OCI-M1 (cell line): ENCODE measurements at places on chromosomes 6 and 20.

GRCh38 chr20:1169224-1169623 lies 15.6 kb downstream of the TMEM74B start:
- no peak for DNase-seq

- DNase-seq: no peak
Measured at GRCh38 chr20:41600926-41601631, 17.1 kb downstream of the CHD6 start.

- no peak for DNase-seq
Measured at GRCh38 chr6:1201547-1202200, 110.2 kb upstream of the FOXQ1 start.

GRCh38 chr20:52958211-52958610 lies 13.9 kb upstream of the TSHZ2 start:
- no peak for DNase-seq

GRCh38 chr6:151070631-151071051 lies 169.1 kb upstream of the AKAP12 start:
- no peak for DNase-seq

DNA sequence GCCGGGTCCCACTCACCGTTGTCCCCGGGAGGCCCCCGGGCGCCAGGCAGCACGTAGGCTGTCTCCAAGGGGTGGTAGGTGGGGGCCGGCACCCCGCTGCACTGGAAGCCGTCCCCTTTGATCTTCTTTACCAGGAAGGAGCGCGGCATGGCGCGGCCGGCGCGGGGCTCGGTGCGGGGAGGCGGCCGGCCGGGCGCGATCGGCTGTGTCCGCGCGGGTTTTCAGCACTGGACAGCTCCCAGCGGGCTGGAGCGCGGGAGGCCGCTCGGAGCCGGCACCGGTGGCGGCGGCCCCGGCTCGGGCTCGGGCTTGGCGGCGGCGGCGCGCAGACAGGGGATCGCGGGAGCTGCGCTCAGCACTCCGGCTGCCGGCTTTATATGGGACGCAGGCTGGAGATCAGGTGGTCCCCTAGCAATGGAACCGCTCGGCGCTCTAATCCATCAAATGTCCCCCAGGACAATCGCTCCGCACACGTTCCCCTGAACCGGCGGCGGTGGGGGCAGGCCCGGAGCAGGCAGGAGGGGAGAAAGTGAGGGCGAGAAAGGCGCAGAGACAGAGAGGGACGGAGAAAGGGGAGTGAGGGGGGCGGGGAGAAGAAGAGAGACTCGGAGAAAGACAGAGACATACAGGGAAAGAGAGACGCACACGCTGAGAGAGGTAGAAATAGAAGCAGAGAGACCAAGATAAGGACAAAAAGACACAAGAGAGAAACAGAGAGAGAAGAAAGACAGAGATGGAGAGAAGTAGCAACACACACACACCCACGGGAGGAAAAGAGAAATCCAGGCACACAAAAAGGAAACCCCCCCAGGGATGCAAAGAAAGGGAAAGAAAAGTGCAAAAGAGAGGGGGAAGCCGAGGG lies at the start of gene SCRT2:
Gene SCRT2 (minus strand): TSS at position 350 of the 862 bp plus-strand sequence. CDS start 201 bp downstream, at position 149.
- DNase-seq: peak; percentile 88

DNA sequence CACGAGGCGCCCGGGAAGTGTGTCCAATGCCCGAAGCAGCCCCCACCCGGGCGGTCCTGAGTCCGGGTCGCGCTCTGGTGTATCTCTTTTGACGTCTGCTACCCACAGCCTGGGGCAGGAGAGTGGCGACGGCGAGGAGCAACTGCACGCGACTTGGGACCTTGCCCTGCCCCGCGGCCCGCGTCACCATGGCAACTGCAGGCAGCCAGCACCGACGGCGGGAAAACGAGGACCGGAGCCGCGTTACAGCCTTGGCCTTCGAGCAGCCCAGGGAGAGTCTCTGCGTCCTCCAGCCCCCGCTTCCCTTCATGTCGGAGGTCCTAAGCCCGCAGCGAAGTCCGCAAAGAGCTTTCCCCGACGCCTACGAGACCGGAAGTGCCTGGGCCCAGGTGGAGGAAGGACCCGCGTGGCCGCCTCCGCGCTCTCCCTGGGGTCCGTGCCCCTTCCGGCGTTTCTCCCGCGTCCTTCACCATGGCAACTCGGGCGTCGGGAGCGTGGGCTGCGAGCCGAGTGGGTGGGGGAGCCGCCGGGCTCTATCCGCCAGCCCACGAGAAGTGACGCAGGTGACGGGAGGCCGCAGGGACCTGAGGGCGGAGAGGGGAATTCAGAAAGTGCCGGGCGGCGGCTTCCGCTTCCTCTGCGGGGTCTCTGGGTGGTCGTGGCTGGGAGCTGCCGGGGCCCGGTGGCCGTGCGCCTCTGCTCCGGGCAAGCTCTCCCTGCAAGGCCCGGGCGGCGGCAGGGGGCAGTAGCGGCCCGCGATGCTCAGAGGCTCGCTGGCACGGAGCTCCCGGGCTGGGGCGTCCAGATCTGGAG lies 88.6 kb upstream of the TGM3 start:
- peak; percentile 63 for DNase-seq

GRCh38 chr6:53628354-53629119 lies 37.0 kb downstream of the KLHL31 start:
- DNase-seq: no peak

GRCh38 chr6:30490026-30490876 lies 942 bp downstream of the HLA-E start:
- peak; percentile 75 for DNase-seq

DNA sequence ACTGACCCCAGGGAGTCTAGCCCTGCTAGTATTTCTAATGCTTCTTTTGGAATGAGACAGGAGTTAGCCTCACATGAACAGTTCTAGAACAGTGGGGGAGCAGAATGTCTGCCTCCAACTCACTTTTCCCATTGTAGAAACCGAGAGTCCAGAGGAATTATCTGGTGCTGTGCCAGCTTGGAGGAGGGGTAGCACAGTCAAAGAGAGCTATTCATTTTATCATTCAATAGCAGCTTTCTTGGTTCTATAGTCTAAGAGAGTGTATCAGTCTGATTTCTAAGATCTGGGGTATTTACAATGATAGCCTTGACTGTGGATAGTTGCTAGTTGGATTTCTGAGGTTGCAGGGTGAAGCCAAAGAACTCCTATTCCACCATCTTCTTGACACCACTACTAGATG lies 448.2 kb downstream of the RFPL4B start:
- DNase-seq: no peak

- DNase-seq: no peak
Measured at GRCh38 chr20:9349249-9349648, 165.1 kb upstream of the LAMP5 start.

- peak; percentile 95 for DNase-seq
Measured at GRCh38 chr6:42104095-42104803, 38.2 kb downstream of the C6orf132 start.

- DNase-seq: peak; percentile 17
Measured at GRCh38 chr6:18829272-18829870, 442.2 kb downstream of the RNF144B start.
